ENCODE measurements at places on chromosomes 6 and 20.

DNA sequence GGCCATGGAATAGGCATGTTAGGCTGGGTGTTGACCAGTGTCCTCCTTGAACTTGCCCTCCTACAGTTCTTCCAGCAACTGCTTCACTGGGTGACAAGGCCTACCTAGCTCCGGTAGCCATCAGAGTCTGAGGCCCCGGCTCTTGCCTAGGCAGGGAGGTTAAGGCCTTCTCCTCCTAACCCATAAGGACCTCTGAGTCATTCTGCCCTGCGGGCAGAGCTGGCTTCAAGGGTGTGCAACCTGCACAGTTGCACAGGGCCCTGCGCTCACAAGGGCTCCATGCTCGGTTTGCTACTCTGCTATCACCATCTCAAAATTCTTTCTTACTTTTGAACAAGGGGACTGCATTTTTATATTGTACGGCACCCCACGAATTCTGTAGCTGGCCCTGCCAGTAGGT, 17.9 kb downstream of the KCNB1 start:
- DNase-seq: no peak

GRCh38 chr6:26609463-26609862, 12.7 kb downstream of the ABT1 start:
- DNase-seq: no peak

- DNase-seq: no peak
These were observed 99.9 kb upstream of the MYLIP start for GRCh38 chr6:16028966-16029365.

GRCh38 chr6:71277926-71278600, 10.5 kb upstream of the OGFRL1 start:
- DNase-seq: no peak
